GM10248 (cell line): ENCODE measurements at places on chromosomes 1 and 21.

DNA sequence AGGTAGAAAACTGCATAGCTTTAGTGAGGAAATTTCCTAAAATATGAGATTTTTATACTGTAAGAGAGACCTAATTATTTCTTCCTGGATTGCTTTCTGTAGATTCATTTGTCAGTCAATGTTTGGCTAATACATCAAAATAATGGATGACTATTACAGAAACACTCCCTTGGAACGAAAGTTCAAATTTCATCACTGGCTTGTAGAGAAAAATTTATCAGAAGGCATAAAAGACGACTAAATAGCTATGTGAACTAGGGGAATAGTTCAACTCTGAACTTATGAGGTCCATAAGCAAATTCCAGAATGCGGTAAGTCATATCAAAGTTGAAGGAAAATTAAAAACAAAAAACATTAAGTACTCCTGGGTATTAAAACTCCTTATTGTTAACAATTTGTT, 36.0 kb downstream of the WNT2B start:
- no peak for DNase-seq

GRCh38 chr1:41805771-41806471, 112.8 kb downstream of the HIVEP3 start:
- DNase-seq, result no peak

DNA sequence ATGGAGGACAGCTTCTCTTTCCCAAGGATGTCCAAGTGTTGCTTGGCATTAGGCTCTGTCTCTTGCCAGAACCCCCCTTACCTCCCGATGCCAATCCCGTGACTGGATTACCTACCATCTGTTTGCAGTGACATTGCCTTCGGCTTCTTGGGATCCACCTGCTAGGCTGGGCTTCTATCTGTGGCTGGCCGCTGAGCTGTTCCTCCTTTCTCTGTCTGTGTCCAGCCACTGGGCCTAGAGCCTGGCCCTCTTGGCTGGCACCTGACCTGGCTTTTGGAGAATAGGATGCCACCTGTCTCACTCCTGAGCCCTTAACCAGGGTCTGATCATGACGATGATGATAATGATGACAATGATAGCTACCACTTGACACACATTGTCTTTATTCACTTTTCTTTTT, 41.6 kb upstream of the STUM start:
- no peak for DNase-seq

GRCh38 chr1:185157599-185158412, 839 bp downstream of the SWT1 start:
- no peak for DNase-seq

DNA sequence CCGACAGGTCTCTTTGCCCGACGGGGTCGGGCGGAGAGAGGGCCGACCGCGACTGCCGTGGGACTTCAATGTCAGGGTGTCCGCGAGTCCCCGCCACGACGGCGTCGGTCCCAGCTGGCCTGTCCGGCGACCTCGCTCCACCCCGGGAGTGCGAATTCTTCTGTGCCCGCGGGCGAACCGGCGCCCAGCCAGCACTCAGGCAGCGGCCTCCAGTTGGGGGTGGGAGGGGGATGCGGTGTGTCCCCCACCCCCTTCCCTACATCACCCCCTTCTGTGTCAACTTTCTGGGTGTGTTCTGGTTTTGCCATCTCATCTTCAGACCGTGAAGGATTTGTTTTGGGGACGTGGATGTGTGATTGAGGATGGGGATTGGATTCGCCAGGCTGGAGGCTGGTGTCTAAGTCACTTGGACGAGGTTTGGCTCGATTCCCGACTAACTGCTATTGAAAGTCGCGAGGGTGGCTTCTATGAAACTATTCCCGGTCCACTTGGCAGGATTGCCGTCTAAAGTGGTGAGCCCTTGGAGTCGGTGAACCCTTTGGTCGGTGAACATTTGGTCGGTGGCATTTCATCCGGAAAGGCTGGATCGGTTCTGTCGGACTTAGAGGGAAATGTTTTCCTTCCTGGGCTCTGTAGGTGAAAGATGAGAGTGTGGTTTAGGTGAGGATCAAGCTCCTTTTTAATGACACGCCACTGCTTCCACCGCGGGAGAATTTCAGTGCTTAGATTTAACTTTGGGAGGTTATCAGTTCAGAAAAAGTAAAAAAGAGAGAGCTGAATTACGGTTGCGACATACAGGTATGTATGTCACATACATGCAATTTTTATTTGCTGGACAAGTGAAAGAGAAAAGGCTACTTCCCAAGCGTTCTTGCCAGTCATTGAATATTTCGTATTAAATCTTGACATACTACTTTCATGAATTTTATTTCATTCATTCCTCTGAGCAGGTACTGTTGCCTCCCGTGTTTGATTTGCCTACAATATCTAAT, 771 bp downstream of the ABCD3 start:
- DNase-seq, result peak; percentile 21

DNA sequence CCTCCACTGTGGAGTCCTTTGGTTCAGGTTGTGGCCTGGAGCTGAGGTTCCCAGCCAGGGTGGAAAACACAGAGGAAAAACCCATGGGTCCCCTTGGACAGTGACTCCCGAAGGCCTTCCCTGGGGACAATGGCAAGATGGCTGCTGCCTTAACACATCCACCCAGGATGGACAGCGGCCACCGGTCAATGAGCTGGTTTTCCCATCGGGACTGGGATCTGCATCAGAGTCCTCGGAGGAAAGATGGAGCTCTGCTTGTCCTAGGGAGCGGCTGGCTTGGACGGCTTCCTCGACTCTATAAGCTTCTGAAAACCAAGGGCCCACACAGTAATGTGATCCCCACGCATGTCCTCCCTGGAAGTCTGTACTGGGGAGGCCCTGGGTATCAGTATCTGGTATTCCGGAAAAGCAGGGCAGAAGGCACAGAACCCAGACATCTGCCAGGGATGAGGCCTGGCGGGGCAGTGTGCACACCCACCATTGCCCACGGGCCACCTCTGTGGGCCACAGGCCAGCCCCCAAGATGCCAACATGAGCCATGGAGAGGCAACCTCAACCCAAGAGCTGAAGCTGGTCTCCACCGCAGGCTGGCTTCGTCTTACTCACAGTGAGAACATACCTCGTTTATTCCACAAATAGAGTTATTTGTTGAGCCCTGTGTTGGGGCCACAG, 94.7 kb upstream of the VAMP3 start:
- DNase-seq, result no peak

GRCh38 chr1:212514056-212514614, 81.4 kb downstream of the NENF start:
- DNase-seq, result no peak

DNA sequence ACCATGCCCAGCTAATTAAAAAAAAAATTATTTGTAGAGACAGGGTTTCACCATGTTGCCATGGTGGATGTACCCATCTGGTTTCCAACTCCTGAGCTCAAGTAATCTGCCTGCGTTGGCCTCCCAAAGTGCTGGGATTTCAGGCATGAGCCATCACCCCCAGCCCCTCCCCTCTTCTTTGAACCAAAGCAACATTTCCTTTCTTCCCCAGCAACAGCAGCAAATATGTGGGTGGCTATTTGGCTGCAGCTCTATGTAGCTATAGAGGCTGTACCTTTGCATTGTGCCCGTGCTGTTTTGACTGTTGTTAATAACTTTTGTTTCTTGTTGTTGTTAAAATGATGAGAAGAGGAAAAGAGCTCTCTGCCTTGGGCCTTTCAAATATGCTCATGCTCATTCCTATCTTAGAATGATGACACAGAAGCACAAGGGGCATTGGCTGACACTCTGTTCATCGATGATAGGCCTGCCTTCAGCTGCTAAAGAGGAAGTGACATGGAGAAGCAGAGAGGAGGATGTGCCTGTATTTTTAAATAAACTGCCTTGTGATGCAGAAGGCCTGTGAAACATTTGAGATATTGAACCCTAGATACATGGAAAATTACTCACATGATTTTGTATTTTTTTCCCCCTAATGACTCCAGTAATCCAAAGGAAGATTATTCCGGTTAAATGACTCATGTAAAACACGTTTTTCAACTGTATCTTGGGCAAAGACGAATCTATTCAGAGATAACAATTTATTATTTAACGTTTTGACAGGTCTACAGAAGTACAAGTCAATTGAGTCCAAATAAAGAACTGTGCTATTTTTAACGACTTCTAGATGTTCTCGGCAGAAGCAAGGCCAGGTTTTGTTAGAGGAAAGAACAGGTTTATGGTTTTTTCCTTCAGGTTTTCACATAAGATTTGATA, 20.5 kb upstream of the XPR1 start:
- no peak for DNase-seq

- DNase-seq, result no peak
These were observed 774 bp downstream of the SLC2A7 start for GRCh38 chr1:9025449-9025848.

DNA sequence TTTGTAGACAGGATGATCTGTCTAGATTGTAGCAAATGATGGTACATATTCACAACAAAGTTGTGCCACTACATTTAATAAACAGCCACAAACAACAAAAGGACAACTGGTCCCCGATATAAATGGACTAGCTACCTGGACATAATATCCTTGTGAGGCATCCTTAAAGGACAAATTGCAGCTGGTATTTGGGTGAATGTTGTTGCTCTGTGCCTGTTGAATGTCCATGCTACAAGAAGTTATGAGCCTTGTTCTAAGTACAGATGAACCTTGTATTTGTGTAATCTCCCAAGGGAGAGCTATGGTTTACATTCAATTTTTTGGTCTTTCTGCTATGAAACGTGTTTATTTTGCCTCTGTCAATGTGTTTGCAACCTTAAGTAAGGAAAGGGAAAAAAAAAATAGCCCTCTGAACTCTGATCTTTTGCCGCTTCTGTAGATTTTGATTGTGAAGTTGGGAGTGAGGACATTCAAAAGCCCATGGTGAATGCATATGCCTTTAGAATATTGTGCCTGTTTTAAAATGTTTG, 26.5 kb downstream of the SFT2D2 start:
- DNase-seq, result no peak

- no peak for DNase-seq
These were observed 4.6 kb upstream of the GMEB1 start for GRCh38 chr1:28663871-28664470.

DNA sequence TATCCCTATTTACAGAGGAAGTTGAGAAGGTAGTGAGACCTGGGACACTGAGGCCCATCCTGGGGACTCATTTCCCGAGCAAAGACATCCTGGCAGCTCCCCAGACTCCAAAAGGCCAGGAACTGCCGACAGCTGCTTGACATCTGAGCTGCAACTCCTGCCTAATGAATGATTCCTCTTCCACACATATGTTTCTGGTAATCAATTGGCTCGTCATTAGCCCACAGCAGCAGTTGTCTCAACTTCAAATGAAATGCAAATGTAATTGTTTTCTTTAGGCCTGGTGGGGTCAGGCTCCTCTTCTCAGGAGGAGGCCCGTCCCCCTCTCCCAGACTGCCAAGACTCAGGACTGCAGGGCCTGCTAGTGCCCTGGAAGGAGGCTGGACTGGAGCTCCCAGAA, 61.8 kb upstream of the DISP3 start:
- no peak for DNase-seq

GRCh38 chr1:163927493-163927892, 605.7 kb downstream of the NUF2 start:
- no peak for DNase-seq

GRCh38 chr1:8875216-8875861, 3.1 kb downstream of the ENO1 start:
- no peak for DNase-seq

- DNase-seq, result peak; percentile 76
These were observed 63.4 kb downstream of the CD2 start for GRCh38 chr1:116817582-116818064.

- DNase-seq, result peak; percentile 62
These were observed 52.8 kb downstream of the ARID4B start for GRCh38 chr1:235275223-235275622.

GRCh38 chr1:8831340-8831739, 13.9 kb upstream of the RERE start:
- no peak for DNase-seq

DNA sequence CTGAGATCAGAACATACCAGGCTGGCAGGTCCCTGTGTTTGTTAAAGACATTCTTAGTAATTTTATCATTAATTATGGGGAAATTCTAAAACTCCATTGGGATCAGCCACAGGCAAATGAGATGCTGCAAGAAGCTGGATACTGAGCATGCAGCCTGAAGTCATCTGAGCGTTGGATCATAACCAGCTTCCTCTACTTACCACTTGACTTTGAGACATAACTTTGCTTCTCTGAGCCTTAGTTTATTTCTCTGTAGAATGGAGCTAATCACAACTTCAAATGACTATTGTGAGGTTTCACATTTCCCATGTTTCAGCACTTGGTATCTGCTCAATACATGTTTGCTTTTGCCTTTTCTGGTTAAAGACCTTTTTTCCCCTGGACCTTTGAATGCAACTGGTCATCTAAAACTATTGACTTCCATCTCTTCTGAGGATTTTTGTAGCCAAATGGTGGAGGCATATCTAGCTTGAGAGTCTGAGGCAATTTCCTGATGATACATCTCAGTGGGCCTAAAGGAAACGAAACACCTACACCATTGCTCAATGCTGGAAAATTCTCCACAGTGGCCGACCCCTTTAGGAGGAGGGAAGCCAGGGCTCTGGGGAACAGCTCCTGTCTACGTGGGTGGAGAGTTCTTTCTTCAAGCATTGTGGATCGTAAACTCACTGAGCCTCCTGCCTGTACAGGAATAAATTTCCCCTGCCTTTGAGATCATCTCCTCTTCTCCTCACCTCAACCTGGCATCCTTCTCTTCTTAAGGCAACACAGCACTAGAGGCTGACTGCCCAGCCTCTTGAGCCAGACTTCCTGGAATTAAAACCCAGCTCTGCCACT, 109.1 kb upstream of the HOOK1 start:
- no peak for DNase-seq

DNA sequence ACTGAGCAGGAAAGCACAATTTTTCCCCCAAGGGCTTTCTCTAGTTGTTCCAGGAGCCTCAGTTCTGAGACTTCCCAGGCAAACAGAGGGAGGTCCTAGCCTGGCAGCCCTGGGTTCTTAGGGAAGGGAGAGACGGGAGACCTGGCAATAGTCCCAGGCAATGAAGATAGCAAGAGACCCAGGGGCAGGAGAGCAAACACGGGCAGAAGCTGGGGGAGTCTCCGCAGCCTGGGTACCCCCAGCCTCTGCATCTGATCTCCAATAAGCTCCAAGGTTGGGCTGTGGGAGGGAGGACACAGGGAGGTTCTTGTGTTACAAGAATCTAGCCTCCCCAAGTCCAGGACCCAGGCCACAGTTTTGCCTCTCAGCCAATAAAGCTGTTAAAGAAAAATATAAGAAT, 2.4 kb downstream of the BLACAT1 start:
- no peak for DNase-seq

GRCh38 chr1:168966217-168966616, 140.3 kb upstream of the ATP1B1 start:
- no peak for DNase-seq
